ENCODE measurements at places on chromosomes 4 and X.
A peak's percentile ranks its signal among the peaks of the same experiment; 100 is the strongest.

DNA sequence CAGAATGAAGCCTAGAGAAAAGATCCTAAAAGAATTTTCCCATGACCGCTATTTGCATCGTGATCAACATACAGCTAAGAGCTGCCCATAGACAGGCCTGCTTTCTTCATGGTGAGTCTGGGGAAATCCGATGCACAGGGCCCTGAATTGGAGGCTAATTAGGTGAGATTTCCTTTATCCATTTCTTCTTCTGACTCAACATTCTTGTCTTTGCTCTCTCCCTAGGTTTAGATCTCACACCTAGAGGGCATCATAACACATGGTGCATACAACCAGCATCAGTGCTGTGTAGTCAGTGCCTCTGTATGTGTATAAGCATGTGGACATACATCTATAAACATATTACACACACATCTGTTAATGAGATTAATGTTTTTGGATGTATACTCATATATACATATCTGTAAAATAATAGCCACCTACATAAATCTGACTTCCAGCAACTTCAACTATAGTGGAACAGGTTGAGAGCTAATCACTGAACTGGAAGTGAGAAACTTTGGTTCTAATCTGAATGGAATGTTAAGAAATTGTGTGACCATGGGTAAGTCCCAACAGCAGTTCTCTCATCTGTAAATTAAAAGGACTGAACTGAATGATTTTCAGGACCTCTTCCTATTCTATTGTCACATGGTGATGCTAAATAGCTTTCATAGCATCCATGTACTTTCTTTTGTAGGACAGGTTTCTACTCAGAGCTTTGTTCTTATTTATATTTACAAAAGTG lies 17.5 kb downstream of the GATB start:
- DNase-seq = no peak

DNA sequence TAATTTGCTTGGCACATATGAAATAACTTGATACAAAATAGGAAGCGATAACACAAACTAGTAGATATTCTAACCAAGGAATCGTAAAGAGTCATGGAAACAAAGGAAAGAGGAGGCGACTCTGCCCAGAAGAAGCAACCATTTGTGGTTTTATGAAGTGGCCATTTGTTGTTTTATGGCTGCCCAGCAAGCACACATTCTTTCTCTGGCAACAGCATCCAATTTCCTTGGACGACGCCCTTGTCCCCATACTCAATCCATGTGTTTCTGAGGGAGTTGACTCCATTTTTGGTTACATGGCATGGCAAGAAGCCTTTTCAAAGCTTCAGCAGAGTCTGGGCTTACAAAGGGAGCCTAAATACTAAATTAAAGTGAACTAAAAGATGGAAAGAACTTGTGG lies 295.1 kb downstream of the INPP4B start:
- DNase-seq = no peak

- DNase-seq = no peak
Measured at GRCh38 chr4:932713-933070, 432 bp downstream of the TMEM175 start.

DNA sequence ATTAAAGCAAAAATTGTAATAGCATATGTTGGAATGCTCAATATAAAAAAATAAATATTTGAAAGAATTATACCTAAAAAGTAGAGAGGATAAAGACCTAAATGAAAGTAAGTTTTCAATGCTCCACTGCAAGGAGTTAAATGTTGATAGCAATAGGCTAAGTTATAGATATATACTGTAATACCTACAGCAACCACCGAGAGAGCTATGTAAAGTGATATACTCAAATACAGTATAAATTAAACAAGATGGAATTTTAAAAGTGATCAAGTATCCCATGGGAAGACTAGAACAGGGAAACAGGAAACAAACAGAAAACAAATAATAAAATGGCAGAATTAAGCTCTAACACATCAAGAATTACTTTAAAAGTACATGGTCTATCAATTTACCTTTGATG lies 73.9 kb downstream of the CASP3 start:
- DNase-seq = no peak

GRCh38 chr4:79292008-79292407 lies 33.9 kb downstream of the NAA11 start:
- no peak for DNase-seq

DNA sequence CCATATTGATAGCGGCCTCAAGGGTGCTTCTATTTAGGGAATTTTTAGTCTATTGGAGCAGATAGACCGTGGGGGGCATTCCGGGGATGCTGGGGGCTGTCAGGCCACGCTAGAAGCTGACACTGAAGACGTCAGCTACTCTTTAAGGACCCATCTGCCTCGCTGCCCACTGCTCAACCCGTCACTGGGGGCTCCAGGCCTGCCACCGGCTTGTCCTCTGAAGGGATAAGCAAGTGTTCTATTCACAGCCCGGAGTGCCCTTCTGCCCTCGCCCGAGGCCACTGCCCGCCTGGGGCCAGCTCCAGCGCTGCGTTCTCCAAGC lies 679 bp upstream of the MSL3 start:
- no peak for DNase-seq

DNA sequence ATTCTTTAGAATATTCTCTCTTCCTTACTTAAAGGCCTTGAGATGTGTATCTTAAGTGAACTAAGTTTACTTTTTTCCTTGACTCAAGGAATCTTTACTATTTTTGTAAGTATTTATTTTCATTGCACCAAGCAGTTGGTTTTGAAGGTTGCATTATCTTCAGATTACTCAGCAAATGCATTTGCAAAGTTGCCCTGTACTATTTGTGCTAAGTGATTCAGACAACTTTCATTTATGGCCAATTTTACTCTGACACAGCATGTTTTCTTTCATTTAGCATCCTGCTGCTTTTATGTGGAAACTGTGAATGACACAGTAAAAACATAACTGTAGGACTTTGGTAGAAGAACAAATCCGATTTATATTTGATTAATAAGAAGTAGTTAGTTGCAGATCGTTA lies 191.0 kb downstream of the CCSER1 start:
- peak; percentile 71 for DNase-seq

DNA sequence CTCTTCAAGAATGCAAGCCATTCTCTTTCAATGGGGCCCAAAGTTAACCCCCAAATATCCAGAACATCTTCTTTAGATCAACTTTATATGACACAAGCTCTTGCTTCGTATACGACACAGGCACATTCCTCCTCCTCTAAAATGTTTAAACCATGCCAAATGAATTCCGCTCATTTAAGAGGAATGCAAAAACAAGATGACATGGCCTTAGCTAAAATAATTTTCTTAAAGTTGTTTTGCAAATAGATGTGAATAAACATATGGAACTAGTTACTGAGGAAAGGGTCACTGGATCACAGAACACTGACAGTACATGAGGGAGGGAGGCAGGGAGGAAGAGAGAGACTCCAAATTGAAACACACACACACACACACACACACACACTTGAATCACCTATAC lies 97.4 kb downstream of the RASL11B start:
- no peak for DNase-seq

- no peak for DNase-seq
Measured at GRCh38 chr4:54378461-54378860, 149.4 kb downstream of the PDGFRA start.

DNA sequence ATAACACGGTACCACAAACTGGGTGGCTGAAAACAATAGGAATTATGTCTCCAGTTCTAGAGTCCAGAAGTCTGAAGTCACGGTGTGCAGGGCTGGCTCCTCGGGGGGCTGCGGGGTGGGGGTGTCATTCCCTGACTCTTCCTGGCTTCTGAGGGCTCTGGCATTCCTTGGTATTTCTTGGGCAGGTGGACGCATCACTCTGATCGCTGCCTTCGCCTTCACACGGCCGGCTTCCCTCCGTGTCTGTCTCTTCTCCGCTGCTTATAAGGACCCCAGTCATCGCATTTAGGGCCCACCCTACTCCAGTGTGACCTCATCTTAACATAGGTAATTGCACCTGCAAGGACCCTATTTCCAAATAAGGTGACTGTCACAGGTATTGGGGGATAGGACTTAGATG lies 134.6 kb downstream of the CPZ start:
- no peak for DNase-seq

GRCh38 chr4:182385897-182386296 lies 142.7 kb downstream of the TENM3 start:
- DNase-seq = no peak

- DNase-seq = no peak
Measured at GRCh38 chr4:10051517-10052135, 30.3 kb upstream of the SLC2A9 start.

DNA sequence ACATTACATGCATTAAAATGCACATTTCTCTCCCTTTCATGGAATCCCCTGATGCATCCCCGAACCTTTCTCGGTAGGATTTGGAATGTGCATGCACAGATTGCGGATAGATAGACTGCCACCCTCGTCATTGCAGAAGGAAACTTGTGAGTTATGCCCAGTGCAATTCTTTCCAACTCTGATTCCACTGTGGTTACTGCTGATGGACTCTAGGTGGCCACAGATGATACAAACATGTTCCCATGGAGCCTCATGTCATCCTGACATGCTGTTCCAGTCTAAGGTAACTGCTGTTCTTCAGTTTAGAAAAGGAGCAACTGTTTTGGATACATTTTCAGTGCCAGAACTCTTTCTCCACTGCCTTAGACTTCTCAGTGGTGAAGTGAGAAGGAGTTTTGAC lies 9.1 kb upstream of the VCX3B start:
- DNase-seq = no peak

GRCh38 chr4:55121246-55121645 lies 4.1 kb downstream of the KDR start:
- no peak for DNase-seq

GRCh38 chrX:42497356-42497755 lies 280.6 kb downstream of the PPP1R2C start:
- no peak for DNase-seq

DNA sequence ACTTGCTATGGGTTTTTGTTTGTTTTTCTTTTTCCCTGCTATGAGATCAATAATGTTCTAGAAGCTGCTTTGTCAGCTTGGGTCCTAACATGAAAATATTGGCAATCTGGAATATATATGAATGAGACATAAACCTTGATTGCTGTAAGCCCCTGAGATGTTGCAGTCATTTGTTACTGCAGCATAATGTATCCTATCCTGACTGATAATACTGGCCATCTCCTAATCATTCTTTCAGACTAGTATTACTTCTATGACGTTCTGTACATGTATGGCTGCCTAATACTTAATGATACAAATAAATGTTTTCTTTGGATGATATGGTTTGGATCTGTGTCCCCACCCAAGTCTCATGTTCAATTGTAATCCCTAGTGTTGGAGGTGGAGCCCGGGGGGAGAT lies 19.3 kb upstream of the SLAIN2 start:
- no peak for DNase-seq

GRCh38 chr4:111678479-111678878 lies 466.8 kb upstream of the FAM241A start:
- no peak for DNase-seq

DNA sequence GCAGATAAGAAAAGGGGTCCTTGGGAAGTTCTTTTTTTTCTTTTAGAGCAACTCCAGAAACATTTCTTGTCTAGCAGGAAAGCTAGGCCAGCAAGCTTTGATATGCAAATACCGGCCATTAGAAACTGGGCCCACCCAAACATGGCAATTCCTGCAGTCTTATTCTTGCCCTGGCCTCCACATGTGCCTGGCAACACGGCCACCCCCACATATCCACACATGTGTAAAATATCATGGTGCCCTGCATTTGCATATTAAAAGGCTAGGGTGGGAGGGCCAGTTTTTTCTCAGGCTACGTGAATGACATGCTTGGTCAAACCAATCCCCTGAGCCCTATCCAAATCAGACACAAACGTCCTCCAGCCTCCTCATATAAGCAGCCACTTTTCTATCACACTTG lies 171.7 kb upstream of the ZCCHC13 start:
- DNase-seq = no peak

DNA sequence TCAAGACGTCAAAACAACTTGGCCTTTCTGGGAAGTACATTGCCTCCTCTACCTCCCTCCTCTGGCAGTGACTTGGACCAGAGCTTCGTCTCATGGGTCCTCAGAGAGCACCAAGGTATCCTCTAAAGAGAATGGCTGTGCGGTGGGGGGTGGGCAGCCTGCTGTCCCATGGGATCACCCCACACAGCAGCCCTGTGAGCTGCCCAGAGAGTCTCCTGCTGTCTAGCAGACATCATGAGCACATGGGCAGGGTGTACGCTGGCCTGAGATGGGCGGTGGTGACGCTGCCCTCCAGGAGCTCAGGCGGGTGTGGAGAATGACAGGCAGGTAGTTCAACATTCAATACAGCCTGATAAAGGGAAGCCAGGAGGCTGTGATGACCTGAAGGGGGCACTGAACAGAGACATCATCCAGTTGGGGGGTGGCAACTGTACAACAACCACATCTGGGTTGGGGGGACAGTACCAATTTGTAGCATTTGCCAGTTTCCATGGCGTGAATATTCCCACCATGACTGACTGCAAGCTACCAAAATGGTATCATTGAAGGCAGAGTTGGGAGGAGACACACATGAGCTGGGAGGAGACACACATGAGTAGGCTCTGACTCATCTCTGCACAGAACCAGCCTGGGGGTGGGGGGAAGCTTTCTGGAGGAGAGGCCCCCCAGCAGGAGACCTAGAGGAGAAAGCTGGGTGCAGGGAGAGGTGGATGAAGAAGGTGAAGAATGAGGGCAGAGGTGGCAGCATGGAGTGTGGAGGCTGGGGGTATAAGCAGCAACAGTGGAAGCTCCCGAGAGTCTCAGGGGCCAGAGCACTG lies 35.9 kb downstream of the C4orf50 start:
- no peak for DNase-seq

- DNase-seq = peak; percentile 50
Measured at GRCh38 chrX:38636949-38637819, 75.8 kb downstream of the TSPAN7 start.

DNA sequence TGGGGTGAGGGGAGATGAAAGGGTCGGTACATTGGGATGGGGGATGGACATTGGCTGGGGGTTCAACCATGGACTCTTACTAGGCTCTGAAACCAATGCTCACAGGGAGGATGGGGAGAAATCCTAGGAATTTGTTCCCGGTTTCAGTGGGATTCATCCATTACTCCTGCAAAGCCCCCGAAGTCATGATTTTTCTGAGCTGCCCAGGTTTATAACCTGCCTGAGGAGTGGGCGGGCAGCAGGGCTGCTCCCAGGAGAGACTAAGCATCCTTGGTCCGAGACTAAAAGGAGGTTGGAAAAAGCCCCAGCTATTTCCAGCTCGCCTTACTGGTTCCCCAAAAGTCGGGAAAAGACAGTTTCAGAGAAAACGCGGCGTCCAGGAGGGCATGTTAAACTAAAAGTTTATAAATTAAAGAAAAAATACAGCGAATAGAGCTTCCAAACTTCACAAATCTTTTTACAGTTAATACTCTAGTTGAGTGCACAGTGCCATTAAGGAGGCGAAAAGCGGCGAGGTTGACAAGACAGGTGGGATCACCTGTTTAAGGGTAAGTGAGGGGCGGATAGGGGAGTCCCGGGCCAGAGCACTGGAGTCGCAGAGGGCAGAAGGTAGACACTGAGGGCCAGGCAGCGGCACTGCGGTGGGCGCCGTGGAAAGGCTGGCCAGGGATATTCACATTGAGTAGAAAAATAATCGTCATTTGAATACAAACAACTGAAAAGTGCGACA lies 3.7 kb downstream of the NKX3-2 start:
- DNase-seq = no peak

GRCh38 chrX:119218198-119218597 lies 17.9 kb upstream of the PGRMC1 start:
- no peak for DNase-seq
